ENCODE measurements at places on chromosomes 16 and 17.

DNA sequence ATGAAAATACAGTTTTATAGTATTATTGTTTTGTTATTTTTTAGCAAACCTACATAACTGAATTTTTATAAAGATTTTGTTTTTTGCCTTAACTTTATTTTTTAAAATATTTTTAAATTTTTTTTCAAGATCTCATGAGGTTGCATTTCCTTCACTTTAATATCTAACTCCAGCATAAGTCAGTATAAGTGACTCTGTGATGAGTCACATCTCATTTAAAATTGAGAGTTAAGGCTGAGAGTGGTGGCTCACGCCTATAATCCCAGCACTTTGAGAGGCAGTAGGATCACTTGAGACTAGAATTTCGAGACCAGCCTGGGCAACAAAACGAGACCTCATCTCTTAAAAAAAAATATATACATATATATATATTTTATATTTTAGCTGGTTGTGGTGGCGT, 44.0 kb downstream of the NLK start:
- H3K4me1 ChIP-seq, result peaks cover 38% of the 10 kb centered on the region
- H3K27ac ChIP-seq, result no peak overlapping the region
- H3K4me3 ChIP-seq, result no peak overlapping the region
- no peak for DNase-seq

- no peaks in the 10 kb centered on the region for H3K4me1 ChIP-seq
- no peak overlapping the region for H3K4me3 ChIP-seq
- no peaks in the 10 kb centered on the region for H3K27me3 ChIP-seq
- no peaks in the 10 kb centered on the region for H3K36me3 ChIP-seq
Measured at GRCh38 chr16:20995711-20996110, 95.1 kb downstream of the LYRM1 start.

- H3K36me3 ChIP-seq, result no peaks in the 10 kb centered on the region
- peaks cover 2% of the 10 kb centered on the region for H3K27me3 ChIP-seq
- no peak for DNase-seq
- H3K4me3 ChIP-seq, result no peak overlapping the region
Measured at GRCh38 chr17:40459636-40460603, 16.7 kb downstream of the IGFBP4 start.

GRCh38 chr17:61133853-61134252, 265.8 kb upstream of the TBX2 start:
- no peaks in the 10 kb centered on the region for H3K27me3 ChIP-seq
- peaks cover 7% of the 10 kb centered on the region for H3K36me3 ChIP-seq
- H3K4me3 ChIP-seq, result no peak overlapping the region
- peaks cover 12% of the 10 kb centered on the region for H3K4me1 ChIP-seq
- DNase-seq, result no peak

GRCh38 chr17:27530764-27531391, 74.6 kb downstream of the KSR1 start:
- DNase-seq, result no peak
- H3K27me3 ChIP-seq, result no peaks in the 10 kb centered on the region
- H3K27ac ChIP-seq, result no peak overlapping the region
- H3K4me1 ChIP-seq, result peaks cover 31% of the 10 kb centered on the region

DNA sequence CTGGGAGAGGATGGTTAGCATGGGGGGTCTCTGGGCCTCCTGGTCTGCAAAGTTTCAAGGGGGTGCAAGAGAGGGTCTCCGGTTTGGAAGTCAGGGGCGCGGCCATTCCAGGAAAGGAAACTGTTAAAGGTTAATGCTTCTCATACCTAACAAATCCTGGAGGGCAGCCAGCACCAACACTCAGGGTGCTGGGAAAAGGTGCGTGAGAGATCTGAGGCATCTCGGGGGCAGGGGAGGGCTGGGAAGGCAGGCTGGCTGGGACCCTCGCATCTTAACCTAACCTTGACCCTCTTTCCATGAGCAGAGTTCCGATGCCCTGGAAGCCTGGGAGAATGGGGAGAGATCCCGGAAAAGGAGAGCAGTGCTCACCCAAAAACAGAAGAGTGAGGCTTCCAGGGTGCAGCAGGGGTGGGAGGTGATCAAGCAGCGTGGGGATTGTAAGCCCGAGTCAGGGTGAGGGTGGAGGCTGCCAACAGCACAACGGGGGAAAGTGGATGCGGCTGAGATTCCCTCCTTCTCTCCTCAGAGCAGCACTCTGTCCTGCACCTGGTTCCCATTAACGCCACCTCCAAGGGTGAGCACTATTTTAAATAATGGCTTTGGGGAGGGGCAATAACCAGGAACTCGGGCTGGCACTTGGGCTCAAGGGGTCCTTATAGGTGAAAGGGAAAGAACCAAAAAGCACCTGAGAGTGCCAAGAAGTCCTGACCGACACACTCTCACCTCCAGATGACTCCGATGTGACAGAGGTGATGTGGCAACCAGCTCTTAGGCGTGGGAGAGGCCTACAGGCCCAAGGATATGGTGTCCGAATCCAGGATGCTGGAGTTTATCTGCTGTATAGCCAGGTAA, 996 bp downstream of the TNFSF13 start:
- DNase-seq, result no peak
- H3K4me1 ChIP-seq, result peaks cover 30% of the 10 kb centered on the region
- peaks cover 4% of the 10 kb centered on the region for H3K36me3 ChIP-seq
- H3K27me3 ChIP-seq, result peaks cover 17% of the 10 kb centered on the region
- peak overlapping the region; percentile 95 for H3K27ac ChIP-seq
- H3K4me3 ChIP-seq, result no peak overlapping the region

DNA sequence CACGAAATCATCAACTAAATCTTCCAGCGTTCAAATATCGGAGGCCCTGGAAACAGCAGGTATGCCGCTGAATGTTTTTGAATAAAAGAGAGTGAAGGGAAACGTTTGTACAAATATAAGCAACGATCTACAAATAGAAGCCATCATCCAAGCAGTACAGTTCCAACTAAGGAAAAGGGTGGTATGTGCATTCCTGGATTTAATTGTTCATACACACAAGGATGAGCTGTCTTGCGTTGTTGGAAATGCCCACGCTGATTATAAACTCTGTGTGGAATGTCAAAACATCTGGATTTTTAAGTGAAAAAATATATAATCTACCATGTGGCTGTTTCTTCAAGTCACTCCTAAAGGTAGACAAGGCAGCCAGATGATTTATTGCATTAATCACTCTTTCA, 191.8 kb upstream of the HSBP1 start:
- no peak overlapping the region for H3K27ac ChIP-seq
- no peaks in the 10 kb centered on the region for H3K4me1 ChIP-seq
- no peak for DNase-seq
- no peak overlapping the region for H3K4me3 ChIP-seq

- H3K36me3 ChIP-seq, result no peaks in the 10 kb centered on the region
- no peak for DNase-seq
- no peak overlapping the region for H3K27ac ChIP-seq
- H3K4me1 ChIP-seq, result peaks cover 6% of the 10 kb centered on the region
- no peak overlapping the region for H3K4me3 ChIP-seq
- peaks cover 10% of the 10 kb centered on the region for H3K27me3 ChIP-seq
Measured at GRCh38 chr16:27800817-27801216, 250.9 kb downstream of the KATNIP start.

GRCh38 chr17:2453325-2453724, 52.5 kb upstream of the MNT start:
- DNase-seq, result no peak
- no peak overlapping the region for H3K27ac ChIP-seq
- no peaks in the 10 kb centered on the region for H3K4me1 ChIP-seq

GRCh38 chr17:81926451-81927151, 934 bp downstream of the MAFG start:
- no peaks in the 10 kb centered on the region for H3K36me3 ChIP-seq
- H3K27ac ChIP-seq, result no peak overlapping the region
- H3K4me1 ChIP-seq, result peaks cover 7% of the 10 kb centered on the region

DNA sequence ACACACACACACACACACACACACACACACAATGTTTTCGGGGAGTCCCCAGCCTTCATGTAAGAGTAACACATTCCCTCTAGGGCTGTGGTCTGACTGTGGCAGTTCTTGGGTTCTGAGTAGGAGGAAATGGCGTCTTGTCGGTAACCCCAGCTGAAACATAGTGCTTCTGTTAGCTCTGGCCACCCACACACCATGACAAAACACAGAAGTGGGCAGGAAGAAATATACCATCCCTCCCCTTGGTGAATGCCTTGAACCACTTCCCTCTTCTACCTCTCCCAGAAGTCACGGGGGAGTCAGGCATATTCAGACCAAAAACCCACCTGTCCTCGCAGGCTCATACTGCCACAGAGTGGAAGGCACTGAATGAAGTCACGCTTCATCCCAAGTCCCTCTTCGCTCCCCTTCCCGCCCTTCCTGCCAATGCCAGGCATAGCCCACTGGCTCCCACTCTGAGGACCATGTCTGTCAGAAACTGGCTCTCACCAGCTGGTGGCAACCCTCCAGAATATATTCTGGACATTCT, 11.5 kb downstream of the SLC35B1 start:
- peak overlapping the region; percentile 59 for H3K4me3 ChIP-seq
- H3K27me3 ChIP-seq, result peaks cover 18% of the 10 kb centered on the region
- peaks cover 22% of the 10 kb centered on the region for H3K4me1 ChIP-seq
- peak; percentile 84 for DNase-seq
- peaks cover 8% of the 10 kb centered on the region for H3K36me3 ChIP-seq

GRCh38 chr16:11145173-11145818, 110.7 kb downstream of the SOCS1 start:
- H3K27me3 ChIP-seq, result no peaks in the 10 kb centered on the region
- no peak for DNase-seq

DNA sequence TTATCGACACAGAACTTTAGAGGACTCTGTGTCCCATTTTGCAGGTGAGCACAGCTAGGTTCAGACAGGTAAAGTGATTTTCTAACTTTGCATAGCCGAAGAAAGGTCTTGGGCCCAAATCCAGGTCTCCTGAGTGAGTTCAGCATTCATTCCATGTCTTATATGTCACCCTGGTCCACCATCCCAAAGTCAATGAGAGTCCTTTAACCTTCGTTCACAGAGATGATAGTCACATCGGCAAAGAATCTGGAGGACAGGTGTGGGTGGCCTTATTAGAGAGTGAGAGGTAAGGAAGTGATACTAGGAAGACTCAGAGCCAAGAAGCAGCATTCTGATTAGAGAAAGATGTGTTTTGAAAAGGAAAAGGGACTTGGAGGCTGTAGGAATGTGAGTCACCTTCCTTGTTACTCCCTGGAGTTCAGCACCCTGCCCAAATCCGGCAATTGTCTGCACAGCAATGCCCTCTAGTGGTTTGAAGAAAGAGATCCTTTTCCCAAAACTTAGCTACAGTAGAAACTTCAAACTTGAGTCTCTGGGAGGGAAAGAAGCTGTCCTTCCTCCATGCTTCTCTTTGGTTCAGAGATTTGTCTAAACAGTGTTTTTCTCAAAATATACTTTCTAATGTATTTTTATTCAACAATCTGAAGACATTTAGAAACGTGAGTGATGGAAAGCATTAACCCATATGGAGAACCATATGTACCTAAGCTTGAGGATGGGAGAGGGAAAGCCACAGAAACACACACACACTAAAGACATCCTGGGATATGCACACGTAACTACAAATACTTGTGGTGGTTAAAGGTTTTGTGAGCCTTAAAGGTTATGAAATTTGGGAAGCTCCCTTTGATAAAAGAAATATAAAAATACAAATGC, 96.4 kb upstream of the SHISA6 start:
- no peaks in the 10 kb centered on the region for H3K36me3 ChIP-seq
- DNase-seq, result no peak
- H3K27me3 ChIP-seq, result peaks cover 2% of the 10 kb centered on the region
- H3K4me3 ChIP-seq, result no peak overlapping the region
- H3K4me1 ChIP-seq, result no peaks in the 10 kb centered on the region

GRCh38 chr17:57915985-57916757, 39.0 kb downstream of the CUEDC1 start:
- H3K27ac ChIP-seq, result no peak overlapping the region
- H3K27me3 ChIP-seq, result peaks cover 2% of the 10 kb centered on the region
- H3K4me1 ChIP-seq, result no peaks in the 10 kb centered on the region
- no peak overlapping the region for H3K4me3 ChIP-seq
- H3K36me3 ChIP-seq, result no peaks in the 10 kb centered on the region

DNA sequence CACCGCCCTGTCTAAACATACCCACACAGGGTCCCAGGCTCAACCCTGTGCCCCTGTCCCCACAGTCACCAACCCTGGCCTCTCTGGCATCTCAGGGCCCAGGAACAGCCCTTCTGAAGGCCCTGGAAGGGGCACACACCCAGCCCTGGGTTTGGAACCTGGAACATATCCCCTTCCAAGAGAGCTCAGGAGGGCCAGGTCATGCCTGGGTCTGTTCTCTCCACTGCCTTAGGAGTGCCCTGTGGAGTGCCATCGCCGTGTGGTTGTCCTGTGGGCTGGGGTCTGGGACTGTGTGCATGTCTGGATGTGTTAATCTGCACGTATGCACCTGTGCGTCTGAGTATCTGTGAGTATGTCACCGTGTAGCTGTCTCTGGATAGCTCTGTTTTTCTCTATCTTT, 45.2 kb upstream of the ACSM2B start:
- no peaks in the 10 kb centered on the region for H3K4me1 ChIP-seq
- H3K36me3 ChIP-seq, result no peaks in the 10 kb centered on the region
- no peak for DNase-seq
- H3K27me3 ChIP-seq, result peaks cover 2% of the 10 kb centered on the region

DNA sequence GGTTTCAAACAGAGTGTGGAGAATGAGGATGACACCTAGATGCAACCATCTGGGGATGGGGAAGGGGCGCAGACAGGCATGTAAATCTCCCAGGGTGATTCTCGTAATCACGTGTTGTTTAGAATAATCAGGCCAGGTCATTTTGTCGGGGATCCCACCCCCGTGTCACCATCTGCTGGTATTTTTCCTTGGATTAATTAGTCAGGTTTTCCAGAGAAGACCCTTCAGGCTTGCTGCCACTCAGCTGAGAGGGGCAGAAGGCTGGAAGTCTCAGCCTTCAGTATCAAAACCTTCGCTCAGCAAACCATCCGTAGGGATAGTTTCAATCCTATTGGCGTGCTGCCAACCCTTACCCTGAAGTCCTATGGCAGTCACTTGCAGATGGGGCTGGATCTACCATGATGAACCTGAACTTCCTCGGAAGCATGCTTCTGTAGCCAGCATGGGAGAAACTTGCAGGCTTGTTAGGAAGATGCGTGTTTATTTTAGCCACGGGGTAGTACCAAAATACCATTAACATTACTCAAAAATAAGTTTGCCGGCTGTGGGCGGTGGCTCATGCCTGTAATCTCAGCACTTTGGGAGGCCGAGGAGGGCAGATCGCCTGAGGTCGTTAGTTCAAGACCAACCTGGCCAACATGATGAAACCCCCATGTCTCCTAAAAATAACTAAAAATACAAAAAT, 7.5 kb upstream of the ADCY9 start:
- no peak overlapping the region for H3K27ac ChIP-seq
- peaks cover 6% of the 10 kb centered on the region for H3K27me3 ChIP-seq
- H3K4me3 ChIP-seq, result no peak overlapping the region
- H3K4me1 ChIP-seq, result no peaks in the 10 kb centered on the region
- no peaks in the 10 kb centered on the region for H3K36me3 ChIP-seq
- no peak for DNase-seq

Measured in immature natural killer cell (primary cell).